ENCODE measurements at places on chromosomes 5 and 9. TPM values are rescaled to one million over a fixed set of nuclear protein-coding genes. Genes with fewer than 3 reads are reported as not detected.

GRCh38 chr5:65926893-65927292 is 518 bp downstream of the ERBIN start:
- no peak for DNase-seq

Gene NR4A3
- 21.3 TPM for total RNA-seq

Gene PROB1
- 42.3 TPM for total RNA-seq

- DNase-seq = peak; percentile 87
Observed at GRCh38 chr9:127897193-127897692, 2.2 kb downstream of the ST6GALNAC6 start.

Gene PKN3
- 2.6 TPM for total RNA-seq

DNA sequence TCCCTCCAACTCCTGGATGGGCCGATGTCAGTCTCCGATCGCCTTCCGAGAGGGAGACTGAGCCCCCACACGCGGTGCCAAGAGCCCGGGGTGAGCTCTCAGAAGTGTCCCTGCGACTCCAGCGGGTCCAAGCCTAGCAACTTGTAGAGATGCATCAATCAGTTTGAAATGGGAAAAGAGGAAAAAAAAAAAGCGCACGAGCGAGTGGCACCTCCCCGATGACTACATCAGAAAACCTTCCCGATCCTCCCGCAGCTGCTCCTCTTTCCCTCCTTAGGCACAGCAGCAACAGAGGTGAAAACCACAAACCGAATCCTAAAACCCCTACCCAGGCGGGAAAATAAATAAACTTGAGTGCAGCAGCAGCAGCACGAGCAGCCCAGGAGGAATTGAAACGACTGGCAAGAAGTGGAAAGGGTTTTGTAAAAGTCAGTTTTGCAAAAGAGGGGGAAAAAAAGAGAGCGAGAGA is 1.0 kb upstream of the EFNA5 start:
- peak; percentile 26 for DNase-seq

GRCh38 chr5:119383008-119383407 is 27.2 kb downstream of the TNFAIP8 start:
- no peak for DNase-seq

DNA sequence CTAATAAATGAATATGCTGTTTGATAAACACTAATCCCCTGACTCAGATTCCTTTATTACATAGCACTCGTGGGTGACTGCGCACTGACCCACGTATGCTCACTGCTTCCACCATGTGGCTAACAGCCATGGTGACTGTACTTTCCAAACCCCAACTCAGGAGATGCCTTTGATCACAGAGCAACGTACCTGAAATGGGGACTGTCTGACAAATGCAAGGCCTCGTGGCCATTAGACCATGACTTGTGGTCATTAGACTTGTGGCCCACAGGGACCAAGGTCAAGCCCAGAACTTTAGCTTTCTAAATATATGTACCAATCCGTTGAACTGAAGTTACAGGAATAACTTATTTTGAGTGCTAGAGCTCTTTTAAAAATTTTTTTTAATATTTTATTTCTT is 46.6 kb downstream of the CYFIP2 start:
- peak; percentile 63 for DNase-seq

DNA sequence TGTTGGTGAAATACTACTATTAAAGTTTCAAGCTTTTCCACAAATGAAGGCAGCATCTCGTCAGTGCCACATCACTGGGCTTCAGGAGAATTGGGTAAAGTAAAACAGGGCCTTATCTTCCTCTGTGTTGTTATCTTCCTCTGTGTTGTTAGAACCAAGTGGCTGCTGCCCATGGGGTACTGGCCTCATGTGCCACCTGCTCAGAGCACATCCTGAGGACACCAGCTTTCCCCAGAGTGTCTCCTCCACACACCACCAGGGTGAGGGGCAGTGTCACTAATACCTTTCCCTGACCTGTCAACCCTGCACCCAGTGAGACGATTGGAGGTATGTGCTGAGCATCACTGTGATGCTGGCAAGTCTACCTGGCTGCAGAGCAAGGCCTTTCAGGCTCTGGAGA is 499.9 kb downstream of the SEMA5A start:
- no peak for DNase-seq

GRCh38 chr5:73654819-73655318 is 28.9 kb downstream of the ARHGEF28 start:
- no peak for DNase-seq
